Forelimb muscle (tissue), 1 donor: ENCODE measurements at places on chromosomes 12 and 14. TPM values are rescaled to one million over a fixed set of nuclear protein-coding genes. Genes with fewer than 3 reads are reported as not detected.

RASAL1 gene
- polyA plus RNA-seq = not detected

AREL1 gene
- 17.4 TPM for polyA plus RNA-seq

TCL1A gene
- polyA plus RNA-seq = 0.73 TPM

TESPA1 gene
- polyA plus RNA-seq = 0.92 TPM

KRT71 gene
- polyA plus RNA-seq = not detected

GPD1 gene
- polyA plus RNA-seq = 68.2 TPM

SIX6 gene
- polyA plus RNA-seq = 0.08 TPM

ANG gene
- polyA plus RNA-seq = 2.0 TPM

DNA sequence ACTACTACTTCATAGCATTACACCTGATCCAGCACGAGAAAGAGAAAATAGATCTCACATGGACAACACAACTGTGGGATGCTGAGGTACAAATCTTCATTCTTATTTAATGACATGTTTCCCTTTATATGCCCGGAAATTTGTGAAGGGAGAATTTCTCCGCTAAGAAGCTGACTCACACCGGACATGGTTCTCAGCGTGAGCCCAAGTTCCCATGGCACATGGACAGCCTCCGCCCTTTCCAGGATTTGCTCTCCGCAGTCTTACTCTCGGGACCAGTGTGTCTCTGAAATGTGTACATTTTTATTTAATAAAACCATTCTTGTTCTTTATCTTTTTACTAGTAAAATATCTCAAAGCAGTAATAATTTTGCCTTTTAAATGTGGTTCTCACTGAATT lies 1154.8 kb downstream of the TMEM121 start:
- DNase-seq = no peak

DNA sequence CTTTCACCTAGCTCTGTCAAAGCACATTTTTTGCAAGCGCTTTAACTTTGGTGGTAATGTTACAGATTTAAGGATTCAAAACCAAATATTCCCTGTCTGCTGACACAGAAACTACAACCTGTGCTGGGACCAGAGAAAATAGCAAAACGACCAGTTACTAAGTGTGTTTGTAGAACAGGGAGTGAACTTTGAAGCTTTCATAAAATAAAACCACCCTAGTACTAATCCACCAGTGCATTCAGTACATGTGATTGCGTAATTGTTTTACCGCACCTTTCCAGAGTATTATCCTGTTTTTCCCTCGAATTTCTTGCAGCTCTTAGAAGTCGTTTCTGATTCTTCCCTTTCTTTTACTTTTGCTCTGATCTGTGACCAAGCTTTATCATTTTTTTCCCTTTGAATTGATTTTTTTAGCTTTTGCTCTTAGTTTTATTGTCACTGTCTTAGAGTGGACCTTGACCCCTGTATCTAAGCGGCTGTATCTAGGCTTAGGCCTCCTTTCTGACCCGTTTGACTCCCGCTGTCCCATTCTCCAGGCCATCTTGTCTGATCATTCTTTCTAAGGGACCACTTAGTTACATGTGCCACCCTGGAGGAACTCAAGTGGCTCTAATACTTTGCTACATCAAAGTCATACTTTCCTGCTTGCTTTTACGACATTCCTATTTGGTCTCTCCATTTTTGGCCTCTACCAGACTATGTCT lies 429.4 kb downstream of the PCNX1 start:
- DNase-seq = no peak

- DNase-seq = no peak
These were observed at the start of gene SPTB for GRCh38 chr14:64879635-64880220. TSS of gene SPTB (minus strand) at chr14:64879907. CDS start at chr14:64823094, 56,813 bp downstream.

DNA sequence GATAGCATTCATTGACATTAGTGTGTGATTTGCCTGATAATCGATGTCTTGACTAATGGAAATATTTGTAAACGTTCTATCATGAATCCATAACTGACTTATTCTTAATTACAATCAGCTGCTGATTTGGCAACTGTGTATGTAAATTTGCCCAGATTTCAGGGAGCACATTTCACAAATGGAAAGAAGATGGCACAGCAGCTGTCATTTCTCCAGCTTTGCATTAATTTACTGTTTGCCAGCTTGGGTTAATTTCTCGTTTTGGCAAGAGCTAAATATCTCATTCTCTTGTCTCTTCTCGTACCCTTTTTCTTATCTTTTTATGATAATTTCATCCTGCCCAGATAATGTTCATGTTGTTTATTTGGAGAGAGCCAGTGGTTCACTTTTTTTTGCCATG lies 22.9 kb downstream of the TDP1 start:
- DNase-seq = no peak

DNA sequence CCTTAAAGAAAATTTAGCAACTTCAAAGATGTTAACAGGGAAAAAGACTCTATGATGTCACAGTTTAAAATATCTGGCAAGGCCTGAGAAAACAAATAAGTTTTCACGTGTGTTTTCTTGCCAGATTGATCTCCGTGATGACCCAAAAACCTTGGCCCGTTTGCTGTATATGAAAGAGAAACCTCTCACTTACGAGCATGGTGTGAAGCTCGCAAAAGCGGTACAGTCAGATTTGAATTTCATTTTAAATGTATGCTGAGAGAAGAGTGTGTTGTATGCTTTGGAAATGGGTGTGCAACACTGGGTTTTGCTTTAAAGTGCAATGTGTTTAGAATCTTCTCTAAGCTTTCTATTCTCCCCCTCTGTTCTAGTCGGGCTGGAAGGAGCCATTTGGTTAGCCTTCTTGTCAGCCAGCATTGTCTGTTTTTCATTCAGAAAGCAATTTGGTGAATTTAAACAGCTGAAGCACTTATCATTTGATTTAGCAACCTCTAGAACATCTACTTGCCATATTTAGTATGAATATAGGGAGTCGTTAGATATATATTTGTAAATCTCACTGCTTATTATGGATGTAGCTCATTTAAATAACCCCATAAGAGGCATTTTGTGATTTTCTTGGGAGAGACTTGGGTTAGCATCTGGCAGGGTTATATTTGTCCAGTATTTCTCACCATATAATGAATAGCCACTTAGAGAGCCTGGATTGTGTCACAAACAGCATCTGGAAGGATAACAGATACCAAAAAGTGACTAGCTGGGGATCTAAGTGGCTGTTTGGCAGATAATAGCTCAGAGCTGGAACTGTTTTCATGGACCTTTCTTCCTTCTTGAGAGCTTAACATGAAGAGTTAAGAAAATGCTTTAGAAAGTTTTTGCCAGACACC lies 35.5 kb downstream of the GPHB5 start:
- no peak for DNase-seq

- no peak for DNase-seq
These were observed 4.7 kb downstream of the ACVRL1 start for GRCh38 chr12:51911788-51912711.

- DNase-seq = no peak
These were observed 9.5 kb downstream of the BATF start for GRCh38 chr14:75531660-75532317.

DNA sequence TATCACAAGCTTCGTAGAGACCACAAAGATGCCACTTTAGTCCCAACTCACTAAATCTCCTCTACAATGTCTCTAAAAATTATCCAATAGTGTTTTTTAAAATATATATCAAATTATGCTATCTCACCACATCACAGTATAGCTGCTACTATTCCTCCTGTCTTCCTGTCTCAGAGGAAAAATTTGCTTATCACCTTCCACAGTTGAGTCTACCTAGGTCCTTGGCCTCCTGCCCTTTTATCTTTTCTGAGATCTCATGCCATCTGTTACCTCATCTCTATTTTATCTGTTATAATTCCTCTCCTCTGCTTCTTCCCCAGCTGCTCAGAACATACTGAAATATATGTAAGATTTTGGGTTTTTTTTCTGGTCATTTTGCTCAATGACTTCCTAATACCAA lies 568.2 kb downstream of the DIO2 start:
- DNase-seq = no peak

DNA sequence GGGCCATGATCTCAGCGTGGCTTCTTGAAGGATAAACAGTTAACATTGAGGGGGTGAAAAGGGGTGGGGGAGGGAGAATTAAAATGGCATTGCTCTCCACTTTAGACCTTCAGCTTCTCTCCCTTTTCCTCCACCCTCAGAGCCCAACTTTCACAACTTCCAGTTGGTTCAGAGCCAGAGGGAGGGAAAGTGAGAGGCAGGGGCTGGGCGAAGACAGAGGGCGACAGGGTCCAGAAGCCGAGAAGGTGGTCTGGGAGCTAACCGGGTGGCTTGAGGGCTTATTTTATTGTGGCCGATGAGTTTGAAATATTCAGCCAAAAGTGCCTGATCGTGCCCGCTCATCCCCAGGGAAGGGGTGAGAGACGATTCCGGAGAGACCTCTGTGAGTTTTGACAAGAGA lies 4.1 kb downstream of the BMP4 start:
- no peak for DNase-seq

DNA sequence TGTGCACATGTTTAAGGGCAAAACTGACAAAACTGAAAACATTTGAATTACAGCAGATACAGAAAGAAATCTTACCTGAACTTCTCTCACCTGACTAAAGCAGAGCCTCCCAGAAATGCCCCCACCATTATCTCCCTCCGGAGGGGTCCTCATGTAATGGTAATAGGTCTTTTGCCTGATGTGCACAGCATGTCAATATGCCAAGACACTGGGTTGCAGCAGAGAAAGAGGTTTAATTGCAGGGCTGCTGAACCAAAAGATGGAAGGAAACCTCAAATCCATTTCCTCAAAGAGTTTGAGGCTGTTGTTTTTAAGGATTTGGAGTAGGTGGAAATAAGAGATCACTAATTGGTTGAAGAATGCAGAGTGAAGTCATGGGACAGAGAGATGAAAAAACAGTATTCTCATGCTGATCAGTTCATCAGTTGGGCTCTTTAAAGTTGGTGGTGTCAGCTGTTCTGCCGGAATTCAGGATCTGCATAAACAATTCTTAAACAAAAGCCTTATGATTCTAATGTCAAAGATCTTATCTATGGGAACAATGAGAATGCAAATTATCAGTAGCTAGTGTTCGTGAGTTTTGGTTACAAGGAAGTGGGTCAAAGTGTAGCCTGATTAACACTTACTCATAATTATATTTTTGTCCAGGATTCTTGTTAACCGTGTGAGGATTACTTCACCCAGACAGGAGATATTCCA lies 18.2 kb downstream of the ANG start:
- no peak for DNase-seq

DNA sequence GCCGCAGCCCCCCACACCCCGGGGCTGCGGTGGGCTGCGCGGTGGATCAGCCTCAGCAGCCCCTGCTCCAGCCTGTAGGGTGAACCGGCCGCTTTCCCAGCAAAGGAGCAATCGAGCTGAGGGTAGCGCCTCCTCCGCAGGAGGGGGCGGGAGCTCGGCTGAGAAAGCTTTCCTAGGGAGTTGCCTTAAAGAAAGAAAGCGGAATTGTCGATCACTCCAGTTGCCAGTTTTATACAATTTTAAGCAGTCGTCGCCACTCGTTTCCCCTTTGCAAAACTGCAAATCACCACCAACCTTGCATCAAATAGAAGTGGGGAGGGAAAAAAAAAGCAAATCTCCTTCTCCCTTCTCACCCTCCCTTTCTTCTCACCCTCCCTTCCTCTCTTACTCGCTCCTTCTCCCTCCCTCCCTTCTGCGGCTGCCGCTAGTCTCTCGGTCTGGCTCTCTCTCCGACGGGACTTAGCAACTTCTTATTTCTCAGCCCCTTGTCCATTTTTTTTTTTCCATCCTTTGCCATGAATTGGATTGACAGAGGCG lies at the start of gene PDE3A:
PDE3A (plus strand) TSS at position 424 of the 537 bp plus-strand sequence. CDS start 748 bp downstream, outside the sequence.
- DNase-seq = peak; percentile 75

DNA sequence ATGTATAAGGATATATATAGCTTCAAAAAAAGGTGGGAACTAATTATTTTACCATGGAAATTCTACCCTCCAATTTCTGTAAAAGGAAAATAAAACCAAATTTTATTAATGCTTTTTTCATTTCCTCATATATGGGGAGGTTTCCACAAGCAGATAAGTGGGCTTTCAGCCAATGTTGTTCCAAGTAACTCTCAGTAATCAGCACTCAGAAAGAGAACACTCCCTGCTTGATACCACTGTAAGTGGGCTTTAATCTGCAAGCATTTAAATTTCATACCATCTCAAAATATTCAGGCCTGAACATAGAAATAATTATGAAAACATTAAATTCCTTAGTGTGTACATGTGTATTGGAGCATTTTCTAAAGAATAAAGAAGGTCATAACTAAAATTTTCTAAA lies 827.6 kb downstream of the C12orf50 start:
- DNase-seq = no peak

GRCh38 chr14:64209444-64210131 lies 84.6 kb downstream of the ESR2 start:
- no peak for DNase-seq

- DNase-seq = no peak
These were observed 224.8 kb downstream of the DACT1 start for GRCh38 chr14:58862416-58863160.

- DNase-seq = no peak
These were observed 324.0 kb downstream of the MED13L start for GRCh38 chr12:115953450-115953849.

- DNase-seq = no peak
These were observed 60.7 kb upstream of the DCD start for GRCh38 chr12:54708826-54709225.

- no peak for DNase-seq
These were observed 4.9 kb downstream of the PTHLH start for GRCh38 chr12:27967551-27968054.

DNA sequence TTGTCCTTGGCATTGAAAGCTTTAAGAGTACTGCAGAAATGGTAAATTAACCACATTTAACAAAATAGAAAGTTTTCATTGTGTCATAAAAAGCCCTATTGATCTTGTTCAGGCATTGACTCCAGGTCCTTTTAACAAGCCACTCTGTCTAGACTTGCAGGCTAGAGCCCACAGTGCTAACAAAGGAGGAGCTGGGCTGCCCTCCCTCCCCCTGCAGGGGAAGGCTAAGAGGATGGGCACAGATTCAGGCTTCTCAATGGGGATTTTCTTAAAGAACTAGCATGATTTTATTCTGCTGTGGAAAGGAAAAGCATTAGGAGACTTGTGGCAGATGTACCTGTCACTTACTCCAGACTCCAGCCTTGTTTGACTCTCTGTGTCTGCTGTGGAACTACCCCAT lies 463.6 kb downstream of the NRXN3 start:
- DNase-seq = no peak

- no peak for DNase-seq
These were observed 27.4 kb downstream of the SINHCAF start for GRCh38 chr12:31298515-31298910.
